Right ventricle myocardium inferior (tissue), 1 donor: ENCODE measurements at places on chromosomes 3 and 15. TPM values are rescaled to one million over a fixed set of nuclear protein-coding genes. Genes with fewer than 3 reads are reported as not detected.

DNA sequence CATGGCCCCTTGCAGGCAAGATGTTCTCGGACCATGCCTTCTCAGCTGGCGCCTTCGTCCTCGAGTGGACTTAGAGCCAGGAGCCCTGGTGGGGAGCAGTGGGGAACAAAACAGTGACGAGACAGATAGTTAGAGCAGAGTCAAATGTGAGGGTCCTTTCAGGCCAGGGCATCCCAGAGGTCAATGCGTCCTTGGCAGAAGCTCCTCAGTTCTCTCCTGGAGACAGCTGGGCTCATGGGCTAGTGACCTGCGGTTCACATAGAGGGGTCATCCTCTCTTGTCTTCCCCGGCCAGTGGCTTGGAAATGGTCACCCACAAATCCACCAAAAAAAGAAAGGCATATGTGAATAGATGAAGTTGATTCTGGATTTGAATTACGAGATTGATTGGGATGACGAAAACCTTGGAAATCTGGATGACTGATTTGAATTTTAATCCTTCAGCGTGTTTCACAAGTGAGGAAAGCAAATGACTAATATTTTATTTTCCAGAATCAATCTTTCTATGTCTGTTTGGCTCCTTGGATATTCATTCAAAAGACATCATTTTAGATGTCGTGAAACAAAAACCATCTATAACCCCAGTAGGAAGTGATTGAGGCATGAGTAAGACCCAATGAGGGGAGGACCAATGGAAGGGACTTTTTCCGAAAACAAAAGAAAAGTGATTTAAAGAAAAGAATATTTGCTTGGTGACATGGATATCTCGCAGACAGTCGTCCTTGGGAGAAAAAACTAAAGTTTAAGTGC is 84.5 kb downstream of the ASB7 start:
- no peak for DNase-seq

GRCh38 chr15:68389936-68390817 is 41.8 kb downstream of the ITGA11 start:
- DNase-seq: no peak

- DNase-seq: no peak
Observed at GRCh38 chr15:70329179-70329578, 231.5 kb upstream of the TLE3 start.

DNA sequence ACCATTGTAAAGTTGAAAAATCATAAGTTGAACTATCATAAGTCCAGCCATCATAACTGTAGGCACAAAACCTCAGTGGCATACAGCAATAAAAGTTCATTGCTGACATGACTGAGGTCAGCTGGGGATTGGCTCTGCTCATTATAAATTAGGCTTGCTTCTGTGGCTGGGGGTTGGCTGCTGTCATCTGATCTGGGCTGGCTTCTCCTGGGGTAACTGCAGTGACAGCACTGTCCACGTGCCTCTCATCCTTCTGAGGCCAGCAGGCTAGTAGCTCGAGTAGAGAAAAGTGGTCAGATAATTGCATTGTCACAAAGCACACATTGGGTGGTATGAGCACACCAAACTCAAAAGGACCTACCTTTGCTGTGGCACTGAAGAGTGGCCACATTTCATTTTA is 31.3 kb downstream of the CMTM7 start:
- no peak for DNase-seq

GRCh38 chr3:81735334-81735733 is 26.1 kb downstream of the GBE1 start:
- no peak for DNase-seq

DNA sequence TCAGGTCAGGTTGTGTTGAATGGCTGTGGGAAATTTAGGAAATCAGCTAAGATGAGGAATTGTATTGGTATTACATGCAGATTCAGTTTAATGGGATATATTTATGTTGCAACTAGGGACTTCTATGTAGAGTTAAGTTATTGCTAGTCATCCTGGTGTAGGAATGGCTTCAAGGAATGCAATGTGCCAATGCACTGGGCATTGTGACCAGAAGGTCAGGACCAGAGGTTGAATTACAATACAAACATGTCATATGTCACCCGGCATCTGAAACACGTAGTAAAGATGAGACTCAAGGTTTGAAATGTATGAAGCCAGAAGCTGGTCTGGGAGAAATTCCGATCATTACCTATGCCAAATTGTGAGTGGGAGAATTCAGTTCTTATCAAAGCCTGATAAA is 11.7 kb upstream of the GAP43 start:
- no peak for DNase-seq

GRCh38 chr3:170811515-170811914 is 58.5 kb downstream of the RPL22L1 start:
- no peak for DNase-seq

GRCh38 chr3:58004973-58005372 is 3.2 kb upstream of the FLNB start:
- DNase-seq: no peak

DNA sequence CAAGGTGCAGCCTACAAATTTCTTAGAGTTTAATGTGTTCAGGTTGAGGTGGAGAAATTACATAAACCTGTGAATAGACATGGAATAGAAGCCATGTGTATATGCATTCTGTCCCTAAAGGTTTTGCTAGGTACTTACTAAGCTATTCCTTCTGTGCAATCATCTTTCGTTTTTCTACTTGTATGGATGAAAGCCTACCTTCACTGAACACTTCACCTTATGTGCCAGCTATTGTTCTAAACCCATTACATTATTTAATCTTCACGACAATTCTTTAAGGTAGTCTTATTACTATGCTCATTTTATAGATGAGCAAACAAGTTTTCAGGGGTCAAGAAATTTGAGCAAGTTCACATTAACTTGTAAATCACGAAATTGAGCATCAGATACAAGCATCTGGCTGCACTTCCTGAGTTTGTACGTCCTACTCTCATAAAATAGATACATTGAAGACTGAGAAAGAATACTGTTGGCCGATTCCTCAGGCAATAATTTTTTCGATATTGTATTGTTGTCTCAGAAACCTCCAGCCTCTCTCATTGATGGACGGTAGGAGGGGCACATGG is 635 bp upstream of the RCN2 start:
- DNase-seq: no peak

GRCh38 chr15:98916826-98917225 is 90.8 kb downstream of the PGPEP1L start:
- DNase-seq: no peak

GRCh38 chr15:100580414-100580813 is 21.6 kb downstream of the LINS1 start:
- no peak for DNase-seq

Gene GOLGA8J
- total RNA-seq: 0.16 TPM

Gene CHRNA3
- 0.08 TPM for total RNA-seq
